Aorta (tissue), 5 donors: ENCODE measurements at places on chromosomes 4 and X. TPM values are rescaled to one million over a fixed set of nuclear protein-coding genes. Genes with fewer than 3 reads are reported as not detected.

Gene PNMA5
- not detected for total RNA-seq

Gene HCCS
- 18.1 TPM for total RNA-seq

Gene JADE1
- 32.8 TPM for total RNA-seq

Gene ABLIM2
- total RNA-seq: 20.2 TPM

Gene NDST3
- not detected for total RNA-seq

Gene POLN
- total RNA-seq: 6.6 TPM

Gene GPR82
- total RNA-seq: 0.45 TPM

Gene SMIM10L2A
- total RNA-seq: 0.42 TPM

Gene VGLL1
- total RNA-seq: not detected

Gene ZNF711
- 3.6 TPM for total RNA-seq

Gene GIMD1
- not detected for total RNA-seq

Gene SLIT2
- 119 TPM for total RNA-seq

Gene FAAH2
- total RNA-seq: 1.7 TPM

Gene MAGEC2
- not detected for total RNA-seq

Gene ATP7A
- total RNA-seq: 14.9 TPM

DNA sequence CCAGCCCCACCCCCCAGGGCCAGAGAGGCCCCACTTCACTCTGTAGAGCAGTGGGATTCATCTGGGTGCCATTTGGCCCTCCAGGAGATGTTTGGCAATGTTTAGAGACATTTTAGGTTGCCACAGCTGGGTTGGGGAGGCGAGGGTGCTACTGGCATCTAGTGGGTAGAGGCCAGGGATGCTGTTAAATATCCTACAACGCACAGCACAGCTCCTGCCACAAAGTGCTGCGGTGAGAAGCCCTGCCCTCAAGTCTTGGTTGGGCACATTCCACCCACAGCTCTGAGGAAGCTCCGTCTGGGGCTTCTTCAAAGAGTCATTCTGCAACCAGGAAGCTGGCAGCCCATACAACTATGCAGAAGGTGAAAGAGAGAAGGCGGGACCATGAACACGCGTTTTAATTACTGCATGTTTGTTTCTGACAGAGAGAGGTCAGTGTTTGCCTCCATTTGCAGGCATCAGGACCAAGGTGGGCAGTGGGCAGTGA is 48.1 kb upstream of the FAM9C start:
- no peak for DNase-seq

DNA sequence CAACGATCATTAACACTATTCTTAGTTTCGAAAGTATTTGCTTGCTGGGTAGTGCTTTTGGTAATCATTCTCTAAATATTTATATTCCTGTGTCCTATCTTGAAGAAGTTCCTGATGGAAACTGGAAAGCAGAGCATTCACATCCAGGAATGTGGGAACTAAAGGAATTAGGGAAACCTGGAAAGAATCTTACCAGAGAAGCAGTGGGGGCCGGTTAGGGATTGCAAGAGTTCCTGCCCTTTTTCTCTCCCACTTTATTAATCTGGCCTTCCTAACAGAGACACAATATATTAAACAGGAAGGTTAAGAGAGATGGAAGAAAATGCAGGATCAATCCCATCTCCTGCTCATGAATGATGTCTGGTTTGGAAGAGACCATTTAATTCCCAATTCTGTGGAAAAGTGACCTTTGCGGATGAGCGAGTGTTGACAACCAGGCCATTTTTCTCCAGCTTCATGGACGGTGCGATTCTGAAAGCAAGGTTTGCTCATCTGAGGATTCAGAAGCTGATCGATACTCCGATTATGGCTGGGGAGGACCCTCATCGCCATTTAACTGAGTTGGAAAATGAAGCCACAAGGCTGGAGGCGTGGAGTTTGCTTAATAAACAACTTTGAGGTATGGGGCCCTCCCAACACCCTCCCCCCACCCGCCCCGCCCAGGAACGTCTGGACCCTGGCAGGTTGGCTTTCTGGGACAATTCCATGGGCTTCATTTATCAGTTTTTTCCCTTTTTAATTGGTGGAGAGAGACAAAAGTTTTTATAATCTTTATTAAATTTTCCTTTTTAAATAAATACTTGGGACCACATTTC is 52.3 kb downstream of the C4orf51 start:
- DNase-seq: no peak

GRCh38 chrX:57918750-57919436 is 8.6 kb upstream of the ZXDA start:
- no peak for DNase-seq

GRCh38 chrX:40094041-40094899 is 3.5 kb downstream of the BCOR start:
- peak; percentile 82 for DNase-seq

DNA sequence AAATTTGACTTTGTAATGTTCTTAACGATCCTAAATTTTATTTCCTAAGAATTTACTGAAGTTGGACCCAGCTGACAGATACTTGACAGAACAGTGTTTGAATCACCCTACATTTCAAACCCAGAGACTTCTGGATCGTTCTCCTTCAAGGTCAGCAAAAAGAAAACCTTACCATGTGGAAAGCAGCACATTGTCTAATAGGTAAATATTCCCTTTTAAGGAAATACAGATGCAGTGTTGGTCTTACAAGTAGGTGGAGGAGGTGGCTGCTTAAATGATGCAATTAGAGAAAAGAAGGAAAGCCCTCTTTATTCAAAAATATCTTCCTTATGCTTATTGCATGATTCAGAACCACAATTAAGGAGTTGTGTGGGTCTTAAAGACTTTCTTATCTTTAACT is 73.5 kb downstream of the RS1 start:
- DNase-seq: no peak

GRCh38 chrX:13506574-13506973 is 62.8 kb upstream of the EGFL6 start:
- DNase-seq: peak; percentile 80

- no peak for DNase-seq
Measured at GRCh38 chr4:128335541-128335940, 47.9 kb upstream of the PGRMC2 start.

DNA sequence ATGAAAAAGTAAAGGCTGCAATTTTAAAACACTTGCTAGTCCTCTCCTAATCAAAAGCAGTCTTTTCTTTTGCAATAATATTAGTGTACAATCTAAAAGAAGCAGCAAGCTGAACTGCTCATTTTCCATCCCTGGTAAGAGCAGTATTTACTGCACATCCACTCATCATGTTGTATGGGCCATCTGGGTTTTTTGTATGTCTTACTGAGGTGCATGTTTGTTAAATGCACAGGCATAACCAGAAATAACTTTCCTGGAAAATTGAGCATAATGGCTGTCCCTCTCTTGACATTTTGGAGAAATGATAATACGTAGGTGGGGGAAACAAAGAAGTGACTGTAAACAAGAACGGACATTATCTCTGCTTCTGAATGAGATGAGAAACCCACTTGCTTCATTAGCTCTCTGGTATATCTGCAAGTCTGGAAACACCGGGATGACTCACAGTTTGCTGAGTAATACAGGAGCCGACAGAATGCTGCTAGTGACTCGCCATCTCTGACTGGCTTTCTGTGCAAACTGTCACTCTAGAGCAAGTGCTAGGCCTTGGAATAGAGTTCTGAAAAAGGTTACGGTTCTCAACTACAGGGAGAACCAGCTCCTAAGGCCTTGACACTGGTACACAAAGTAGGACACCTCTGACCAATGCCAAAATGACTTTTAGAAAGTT is 85.7 kb upstream of the MTM1 start:
- DNase-seq: no peak

GRCh38 chr4:20598626-20599025 is 101.6 kb upstream of the PACRGL start:
- no peak for DNase-seq

DNA sequence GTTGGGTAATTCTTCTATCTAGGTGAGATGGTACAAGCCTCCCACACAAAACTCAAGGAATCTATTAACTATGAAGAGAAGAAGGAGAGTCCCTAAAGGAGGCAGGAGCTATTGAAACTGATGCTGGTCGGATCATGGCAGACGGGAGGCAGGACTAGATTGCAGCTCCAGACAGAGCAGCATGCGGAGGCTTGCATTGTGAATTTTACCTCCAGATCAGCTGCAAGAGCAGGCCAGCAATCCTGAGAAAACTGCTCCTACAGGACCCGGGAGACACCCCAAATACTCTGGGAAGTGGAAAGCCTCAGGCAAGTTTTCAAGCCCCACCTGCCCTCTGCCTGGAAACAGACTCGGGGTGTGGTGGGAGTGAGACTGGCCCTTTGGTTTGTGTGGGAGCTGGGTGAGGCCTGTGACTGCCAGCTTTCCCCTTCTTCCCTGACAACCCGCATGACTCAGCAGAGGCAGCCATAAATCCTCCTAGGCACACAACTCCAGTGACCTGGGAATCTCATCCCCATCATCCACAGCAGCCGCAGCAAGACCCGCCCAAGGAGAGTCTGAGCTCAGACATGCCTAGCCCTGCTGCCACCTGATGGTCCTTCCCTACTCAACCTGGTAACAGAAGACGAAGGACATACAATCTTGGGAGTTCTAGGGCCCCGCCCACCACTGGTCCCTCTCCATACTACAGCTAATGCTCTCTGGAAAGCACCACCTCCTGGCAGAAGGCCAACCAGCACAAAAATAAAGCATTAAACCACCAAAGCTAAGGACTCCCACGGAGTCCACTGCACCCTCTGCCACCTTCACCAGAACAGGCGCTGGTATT is 30.9 kb downstream of the GATB start:
- no peak for DNase-seq

DNA sequence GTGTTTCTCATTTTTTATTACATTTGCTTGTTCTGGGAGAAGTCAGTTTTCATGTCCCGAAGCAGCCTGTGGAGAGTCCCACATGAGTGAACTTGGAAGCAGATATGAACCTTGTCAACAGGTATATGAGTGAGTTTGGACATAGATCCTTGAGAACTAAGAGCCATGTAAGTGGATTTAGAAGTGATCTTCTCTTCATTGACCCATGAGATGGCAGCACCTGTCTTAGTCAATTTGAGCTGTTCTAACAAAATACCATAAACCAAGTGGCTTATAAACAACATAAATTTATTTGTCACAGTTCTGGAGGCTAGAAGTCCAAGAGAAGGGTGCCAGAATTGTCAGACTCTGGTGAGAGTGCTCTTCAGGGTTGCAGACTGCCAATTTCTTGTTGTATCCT is 1043.8 kb downstream of the ADGRL3 start:
- DNase-seq: no peak

GRCh38 chrX:40853816-40854123 is 118.4 kb upstream of the MED14 start:
- no peak for DNase-seq

- DNase-seq: no peak
Measured at GRCh38 chr4:141899103-141899502, 262.7 kb downstream of the IL15 start.

DNA sequence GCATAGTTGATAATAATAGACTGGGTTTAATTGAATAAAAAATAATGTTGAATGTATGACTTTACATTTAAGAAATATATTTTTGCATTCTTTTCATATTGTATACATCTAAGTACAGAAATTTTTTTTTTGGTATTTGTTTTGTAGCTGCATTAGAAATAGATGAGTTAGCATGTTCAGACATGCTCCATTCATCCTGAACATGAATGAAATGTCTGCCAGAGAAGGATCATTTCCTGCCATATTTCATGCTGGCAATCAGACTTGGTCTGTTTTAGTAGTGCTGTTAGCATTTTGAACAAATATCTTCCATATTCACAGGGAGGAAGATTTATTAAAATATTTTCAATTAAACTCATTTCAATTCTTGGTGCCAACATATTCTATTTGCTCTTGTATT is 98.9 kb downstream of the FRMPD4 start:
- DNase-seq: no peak

GRCh38 chrX:46204721-46205422 is 340.3 kb downstream of the ZNF674 start:
- no peak for DNase-seq

- no peak for DNase-seq
Measured at GRCh38 chr4:970854-971520, 2.4 kb downstream of the DGKQ start.

DNA sequence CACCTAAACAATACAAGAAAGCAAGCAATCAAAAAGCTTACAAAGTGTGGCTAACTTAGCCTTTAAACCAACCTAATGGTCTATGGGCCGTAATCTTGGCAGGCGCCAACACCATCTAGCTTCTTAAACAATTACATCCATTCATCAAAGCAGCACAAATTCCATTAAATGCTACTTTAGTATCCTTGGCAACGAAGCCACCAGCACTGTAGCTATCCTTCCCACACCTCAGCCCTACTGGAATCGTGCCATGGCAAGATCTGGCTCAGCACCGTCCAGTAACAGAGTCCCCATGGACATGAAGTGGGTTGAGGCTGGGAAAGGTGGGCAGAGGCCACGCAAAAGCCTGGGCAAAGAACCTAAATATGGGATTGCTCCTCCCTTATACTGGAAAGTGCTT is 91.6 kb upstream of the MAP3K15 start:
- no peak for DNase-seq

DNA sequence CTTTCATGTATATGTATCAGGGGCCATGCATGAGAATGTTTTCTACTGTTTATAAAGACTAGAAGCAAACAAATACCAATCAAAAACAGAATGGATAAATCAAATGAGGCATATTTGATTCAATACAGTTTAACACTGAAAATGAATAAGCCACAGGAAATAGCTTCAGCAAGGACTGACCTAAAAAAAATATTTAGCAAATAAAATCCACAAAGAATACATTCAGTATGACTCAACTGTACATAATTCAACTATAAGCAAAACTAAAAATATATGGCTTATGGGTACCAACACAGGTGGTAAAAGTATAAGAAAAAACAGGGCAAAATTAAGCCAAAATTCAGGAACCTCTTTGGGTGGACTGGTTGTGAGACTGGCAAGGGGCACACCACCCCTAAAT is 112.9 kb downstream of the KCNIP4 start:
- DNase-seq: no peak

DNA sequence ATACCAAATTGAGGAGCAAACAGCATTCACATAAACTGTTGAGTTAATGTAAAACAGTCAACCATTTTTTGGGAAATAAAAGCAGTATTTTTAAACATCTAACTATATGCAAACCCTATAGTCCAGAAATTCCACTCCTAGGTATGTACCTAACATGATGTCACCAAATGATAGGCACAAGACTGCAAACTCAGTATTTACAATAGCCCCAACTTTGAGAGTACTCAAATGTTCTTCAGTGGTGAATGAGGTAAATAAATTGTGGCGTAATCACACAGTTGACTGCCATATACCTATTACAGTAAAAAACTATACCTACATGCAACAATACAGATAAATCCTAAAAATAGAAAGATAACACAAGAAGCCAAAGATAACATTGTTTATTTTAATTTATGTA is 1243.8 kb upstream of the ADGRL3 start:
- no peak for DNase-seq

DNA sequence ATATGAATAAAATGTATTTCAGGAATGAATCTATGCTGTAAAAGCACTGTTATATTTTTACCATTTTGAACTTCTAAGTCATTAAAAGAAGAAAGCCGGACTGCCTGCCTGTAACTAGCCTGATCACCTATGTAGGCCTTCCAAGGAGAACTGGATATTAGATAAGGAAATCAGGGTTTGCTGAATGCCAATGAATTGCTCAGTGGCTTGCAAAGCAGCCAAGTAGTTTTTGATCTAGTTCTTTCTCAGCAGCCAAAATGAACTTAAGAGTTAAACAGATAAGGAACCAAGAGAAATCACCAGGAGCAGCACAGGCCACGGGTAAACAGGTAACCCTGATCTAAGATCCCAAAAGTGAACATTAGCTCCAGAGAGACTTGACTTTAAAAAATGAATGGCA is 3.3 kb downstream of the ANXA5 start:
- no peak for DNase-seq
